ENCODE measurements at places on chromosomes 2 and 18.

DNA sequence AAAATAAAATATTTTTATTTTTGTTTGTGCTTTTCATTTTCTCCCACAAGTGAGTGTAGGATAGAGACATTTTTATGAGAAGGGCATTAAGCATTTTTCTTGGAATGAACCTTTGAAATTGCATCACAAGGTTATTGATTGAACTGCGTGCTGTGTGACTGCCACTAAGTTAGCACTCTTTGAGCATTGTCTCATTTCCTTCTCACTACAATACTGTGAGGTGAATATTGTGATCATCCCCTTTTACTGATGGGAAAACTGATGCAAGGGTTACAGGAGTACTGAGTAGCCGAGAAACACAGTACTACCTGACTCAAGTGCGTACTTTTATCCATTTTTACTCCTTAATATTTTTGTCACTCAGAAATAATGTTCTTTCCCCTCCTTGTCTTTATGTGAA lies 2.0 kb downstream of the NBEAL1 start:
- DNase-seq: no peak

DNA sequence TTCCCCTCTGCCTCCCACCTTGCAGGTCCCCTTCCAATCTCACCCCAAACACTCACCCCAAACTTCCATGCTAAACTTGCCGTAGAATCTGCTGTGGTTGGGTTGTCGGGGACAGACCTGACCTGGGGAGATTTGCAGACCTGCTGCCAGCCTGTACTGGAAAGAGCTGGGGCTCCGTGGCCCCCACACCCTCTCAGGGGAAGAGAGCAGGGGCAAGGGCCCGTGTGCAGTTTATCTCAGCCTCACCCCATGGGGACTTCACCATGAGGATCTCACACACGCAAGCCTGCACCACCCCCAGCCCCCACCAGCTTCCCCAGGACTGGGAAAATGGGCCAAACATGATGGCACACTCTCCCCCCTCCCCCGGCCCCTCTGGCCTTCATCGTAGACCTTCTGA lies 30.7 kb downstream of the KCNIP3 start:
- no peak for DNase-seq

GRCh38 chr18:73827801-73828200 lies 319.8 kb downstream of the FBXO15 start:
- DNase-seq: no peak

GRCh38 chr2:9419541-9419940 lies 3.8 kb downstream of the ITGB1BP1 start:
- DNase-seq: no peak

DNA sequence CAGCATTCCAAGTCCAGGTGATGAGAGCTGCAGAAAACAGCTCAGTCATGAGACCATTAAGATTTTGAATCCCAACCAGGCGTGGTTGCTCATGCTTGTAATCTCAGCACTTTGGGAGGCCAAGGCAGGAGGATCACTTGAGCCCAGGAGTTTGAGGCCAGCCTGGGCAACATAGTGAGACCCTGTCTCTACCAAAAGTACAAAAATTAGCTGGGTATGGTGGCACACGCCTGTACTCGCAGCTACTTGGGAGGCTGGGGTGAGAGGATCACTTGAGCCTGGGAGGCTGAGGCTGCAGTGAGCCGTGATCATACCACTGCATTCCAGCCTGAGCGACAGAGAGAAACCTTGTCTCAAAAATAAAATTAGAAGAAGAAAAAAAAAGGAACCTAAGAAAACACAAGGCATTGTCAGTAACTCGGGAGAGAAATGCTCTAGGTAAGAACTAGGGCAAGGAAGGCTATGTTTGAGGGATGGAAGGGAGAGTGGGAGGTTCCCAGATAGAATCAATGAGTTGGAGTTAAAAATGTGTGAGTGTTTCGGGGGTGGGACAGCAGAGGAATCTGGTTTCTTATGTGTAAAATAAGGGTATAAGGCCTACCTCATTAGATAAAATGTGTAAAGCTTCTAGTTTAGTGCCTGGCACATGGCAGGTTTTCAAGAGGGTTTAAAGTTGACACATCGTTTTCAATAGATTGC lies 23.3 kb upstream of the MTA3 start:
- DNase-seq: no peak

DNA sequence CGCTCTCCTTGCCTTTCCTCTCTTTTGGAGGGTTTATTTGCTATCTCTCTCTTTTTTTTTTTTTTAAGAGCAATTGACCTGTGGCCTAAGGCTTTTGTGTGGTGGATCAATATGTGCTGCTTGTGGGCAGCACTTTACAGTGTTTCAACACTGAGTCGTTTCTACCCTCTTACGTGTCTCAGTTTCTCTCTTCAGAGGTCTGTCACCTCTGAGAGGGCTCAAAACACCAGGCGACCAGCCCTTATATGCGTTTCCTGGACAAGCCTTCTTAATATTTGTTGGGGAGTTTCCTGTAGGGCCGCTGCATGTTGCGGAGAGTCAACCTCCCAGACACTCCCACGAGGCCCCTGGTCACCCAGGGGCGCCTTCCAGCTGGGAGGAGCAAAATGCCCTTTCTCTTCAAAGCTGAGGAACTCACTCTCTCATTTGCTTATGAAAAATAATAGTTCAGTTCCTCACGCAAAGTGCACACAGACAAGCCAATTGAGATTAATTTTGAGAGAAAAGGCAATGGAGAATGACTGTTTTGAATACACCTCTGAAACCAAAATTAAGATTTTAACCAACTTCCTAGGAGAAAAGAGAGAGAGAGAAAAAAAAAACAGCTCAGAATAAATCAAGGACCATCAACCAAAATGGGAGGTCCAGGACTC lies 96.3 kb upstream of the B3GNT2 start:
- DNase-seq: no peak

DNA sequence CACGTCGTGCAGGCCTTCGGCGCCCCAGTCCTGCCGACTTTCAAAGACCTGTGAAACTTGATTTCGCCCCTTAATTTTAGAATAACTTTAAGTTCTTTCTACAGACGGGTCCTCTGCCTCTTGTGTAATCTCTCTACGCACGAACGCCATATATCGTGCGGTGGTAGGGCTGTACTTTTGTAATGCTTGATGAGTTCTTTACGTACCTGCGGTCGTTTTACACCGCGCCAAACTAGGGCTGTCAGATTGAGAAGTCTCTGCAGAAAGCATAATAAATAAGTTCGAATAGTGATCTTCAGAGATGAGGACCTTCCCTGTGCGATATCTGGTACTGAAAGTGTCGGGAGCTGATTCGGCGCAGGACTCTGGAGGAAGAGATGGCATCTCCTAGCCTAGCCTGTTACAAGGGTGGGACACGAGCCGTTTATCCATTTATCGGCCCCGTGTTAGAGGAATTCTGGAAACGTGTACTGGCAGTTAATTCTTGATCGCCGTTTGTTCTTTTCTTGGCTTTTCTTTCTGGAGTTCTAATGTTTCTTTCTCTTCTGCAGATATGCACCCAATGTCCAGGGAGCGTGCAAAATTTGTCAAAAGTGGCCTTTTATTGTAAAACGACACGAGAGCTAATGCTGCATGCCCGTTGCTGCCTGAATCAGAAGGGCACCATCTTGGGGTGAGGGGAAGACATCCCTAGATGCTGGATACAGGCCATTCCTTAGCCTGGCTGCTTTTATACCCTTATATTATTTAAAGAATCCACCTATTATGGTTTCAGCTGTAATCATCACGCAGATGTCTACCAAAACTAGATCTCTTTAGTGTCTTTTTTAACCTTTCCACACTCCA lies 781 bp upstream of the SLC5A6 start:
- DNase-seq: peak; percentile 48

DNA sequence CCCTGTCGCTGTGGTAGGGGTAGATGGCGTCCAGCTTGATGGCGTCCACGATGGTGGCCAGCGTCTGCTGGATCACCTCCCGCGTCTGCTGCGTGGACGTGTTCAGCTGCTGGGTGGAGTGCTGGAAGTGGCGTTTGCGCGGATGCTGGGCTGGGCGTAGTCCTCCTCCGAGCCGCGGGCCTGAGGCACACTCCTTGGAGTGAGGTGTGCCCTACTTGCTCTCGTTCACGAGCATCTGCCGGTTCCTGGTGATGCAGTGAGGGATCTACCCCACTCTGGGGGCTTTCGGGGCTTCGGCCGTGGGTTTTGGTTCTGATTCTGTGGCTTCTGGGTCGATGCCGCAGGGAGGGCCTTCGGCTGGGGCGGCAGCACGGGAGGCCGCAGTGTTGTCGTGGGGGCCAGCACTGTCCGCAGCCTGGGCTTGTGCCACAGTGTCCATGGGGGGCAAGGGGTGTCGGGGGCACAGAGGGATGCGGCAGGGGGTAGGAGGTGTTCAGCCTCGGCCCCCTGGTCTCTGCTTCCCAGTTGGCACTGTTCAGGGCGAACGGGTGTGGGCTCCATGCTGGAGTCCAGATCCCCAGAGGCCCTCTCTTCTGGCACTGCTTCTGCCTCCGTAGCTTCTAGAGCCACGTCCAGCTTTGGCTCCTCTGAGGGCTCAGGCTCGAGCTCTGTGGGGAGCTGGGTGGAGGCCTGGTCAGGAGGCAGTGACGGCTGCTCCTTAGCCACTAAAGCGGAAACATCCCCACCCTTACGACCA lies 890.6 kb upstream of the LRRTM1 start:
- no peak for DNase-seq
